ENCODE measurements at places on chromosomes 7 and 10.

- H3K4me1 ChIP-seq = peaks cover 26% of the 10 kb centered on the region
- H3K27ac ChIP-seq = no peak overlapping the region
- no peak overlapping the region for H3K4me3 ChIP-seq
- H3K36me3 ChIP-seq = peaks cover 45% of the 10 kb centered on the region
- no peak for DNase-seq
Measured at GRCh38 chr7:101927389-101927788, 110.0 kb downstream of the CUX1 start.

- peaks cover 7% of the 10 kb centered on the region for H3K27me3 ChIP-seq
- H3K4me1 ChIP-seq = peaks cover 42% of the 10 kb centered on the region
- no peaks in the 10 kb centered on the region for H3K36me3 ChIP-seq
- H3K27ac ChIP-seq = no peak overlapping the region
Measured at GRCh38 chr7:150356265-150356897, 12.2 kb upstream of the REPIN1 start.

- H3K27me3 ChIP-seq = peaks cover 66% of the 10 kb centered on the region
- no peak overlapping the region for H3K4me3 ChIP-seq
- no peaks in the 10 kb centered on the region for H3K36me3 ChIP-seq
- H3K27ac ChIP-seq = no peak overlapping the region
- no peak for DNase-seq
- H3K4me1 ChIP-seq = peaks cover 12% of the 10 kb centered on the region
Measured at GRCh38 chr10:97774811-97775294, 3.1 kb upstream of the SFRP5 start.

DNA sequence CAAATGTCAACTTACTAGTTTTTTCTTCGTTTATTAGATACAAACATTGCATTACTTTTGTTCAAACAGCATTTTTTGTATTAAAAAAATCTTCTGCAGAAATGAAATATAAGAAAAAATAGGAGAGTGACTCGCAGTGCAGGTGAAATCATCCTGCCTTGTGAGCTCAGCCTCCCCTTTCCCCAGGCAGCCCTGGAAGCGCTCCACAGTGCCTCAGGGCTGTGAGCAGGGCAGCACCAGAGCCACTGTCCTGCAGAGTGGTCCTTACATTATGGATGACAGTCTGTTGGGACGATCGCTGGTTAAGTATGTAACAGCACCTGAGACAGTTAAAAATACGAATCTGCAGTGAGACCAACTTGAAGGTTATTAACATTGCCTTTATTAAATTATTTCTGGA lies 695.4 kb upstream of the POM121L12 start:
- H3K27ac ChIP-seq = no peak overlapping the region
- no peak overlapping the region for H3K4me3 ChIP-seq
- H3K36me3 ChIP-seq = no peaks in the 10 kb centered on the region
- no peaks in the 10 kb centered on the region for H3K4me1 ChIP-seq
- no peaks in the 10 kb centered on the region for H3K27me3 ChIP-seq

- peaks cover 10% of the 10 kb centered on the region for H3K27me3 ChIP-seq
- no peaks in the 10 kb centered on the region for H3K36me3 ChIP-seq
- H3K4me3 ChIP-seq = no peak overlapping the region
- DNase-seq = no peak
Measured at GRCh38 chr10:75038335-75038734, 73.1 kb upstream of the SAMD8 start.

DNA sequence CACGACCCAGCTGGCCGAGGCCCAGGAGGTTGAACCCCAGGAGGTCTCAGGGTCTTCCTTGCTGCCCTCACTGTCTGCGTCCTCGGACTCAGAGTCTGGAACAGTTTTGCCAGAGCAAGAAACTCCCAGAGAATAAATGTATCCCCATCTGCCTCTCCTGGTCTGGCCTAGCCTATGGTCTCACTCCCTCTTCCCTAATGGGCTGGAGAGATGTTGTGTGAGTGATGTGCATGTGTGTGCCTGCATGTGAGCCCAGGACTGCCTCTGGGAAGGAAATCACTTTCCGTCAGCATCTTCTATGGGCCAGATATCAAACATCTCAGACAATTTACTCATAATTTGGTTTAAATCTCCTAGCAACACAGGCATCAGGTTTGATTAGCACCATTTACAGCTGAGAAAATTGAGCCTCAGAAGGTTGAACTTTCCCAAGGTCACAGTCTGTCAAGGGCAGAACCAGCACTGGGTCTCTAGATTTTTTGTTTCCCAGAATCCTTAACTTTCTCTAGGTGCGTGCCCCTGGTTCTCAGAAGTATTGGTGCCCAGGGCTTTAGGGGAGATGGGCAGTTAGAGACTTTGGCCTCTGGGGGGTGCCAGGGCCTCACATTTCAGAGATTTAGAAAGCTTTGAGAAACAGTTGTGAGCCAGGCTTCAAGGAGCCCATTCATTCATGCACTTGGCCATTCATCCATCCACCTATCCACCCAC lies 4.9 kb downstream of the TMEM270 start:
- H3K36me3 ChIP-seq = no peaks in the 10 kb centered on the region
- no peak overlapping the region for H3K4me3 ChIP-seq
- peak; percentile 45 for DNase-seq
- peaks cover 31% of the 10 kb centered on the region for H3K27me3 ChIP-seq
- no peak overlapping the region for H3K27ac ChIP-seq

DNA sequence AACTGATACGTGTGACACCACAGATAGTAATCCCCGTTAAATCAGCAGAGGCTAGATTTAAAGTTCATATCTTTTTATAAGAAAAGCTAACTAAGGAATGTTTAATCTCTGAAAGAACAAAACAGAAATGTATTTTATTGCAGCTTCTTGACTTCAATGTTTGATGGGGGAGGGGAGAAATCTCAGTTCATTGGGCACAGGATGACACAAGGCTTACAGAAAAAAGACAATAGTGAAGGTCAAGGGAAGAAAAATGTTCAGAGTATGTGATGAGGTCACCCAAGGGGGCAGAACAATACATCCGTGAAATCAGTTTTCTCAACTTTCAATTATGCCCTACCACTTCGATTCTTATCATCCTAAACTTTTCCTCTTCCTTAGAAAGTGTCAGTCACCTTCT lies 102.9 kb downstream of the ELAPOR2 start:
- H3K4me1 ChIP-seq = peaks cover 5% of the 10 kb centered on the region
- no peak for DNase-seq
- no peaks in the 10 kb centered on the region for H3K27me3 ChIP-seq

DNA sequence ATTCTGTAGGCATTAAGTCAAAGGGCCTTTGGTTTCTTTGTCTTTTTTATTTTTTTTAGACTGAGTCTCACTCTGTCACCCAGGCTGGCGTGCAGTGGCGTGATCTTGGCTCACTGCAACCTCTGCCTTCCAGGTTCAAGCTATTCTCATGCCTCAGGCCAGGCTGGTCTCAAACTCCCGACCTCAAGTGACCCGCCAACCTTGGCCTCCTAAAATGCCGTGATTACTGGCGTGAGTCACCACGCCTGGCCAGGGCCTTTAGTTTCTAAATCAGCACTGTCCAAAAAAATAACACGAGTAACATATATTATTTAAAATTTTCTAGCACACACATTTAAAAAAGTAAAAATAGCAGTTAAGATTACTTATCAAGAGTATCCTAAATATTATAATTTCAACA lies 11.1 kb upstream of the ACSL5 start:
- H3K4me3 ChIP-seq = no peak overlapping the region
- no peak overlapping the region for H3K27ac ChIP-seq
- H3K4me1 ChIP-seq = peaks cover 28% of the 10 kb centered on the region
- no peaks in the 10 kb centered on the region for H3K36me3 ChIP-seq
- DNase-seq = no peak

DNA sequence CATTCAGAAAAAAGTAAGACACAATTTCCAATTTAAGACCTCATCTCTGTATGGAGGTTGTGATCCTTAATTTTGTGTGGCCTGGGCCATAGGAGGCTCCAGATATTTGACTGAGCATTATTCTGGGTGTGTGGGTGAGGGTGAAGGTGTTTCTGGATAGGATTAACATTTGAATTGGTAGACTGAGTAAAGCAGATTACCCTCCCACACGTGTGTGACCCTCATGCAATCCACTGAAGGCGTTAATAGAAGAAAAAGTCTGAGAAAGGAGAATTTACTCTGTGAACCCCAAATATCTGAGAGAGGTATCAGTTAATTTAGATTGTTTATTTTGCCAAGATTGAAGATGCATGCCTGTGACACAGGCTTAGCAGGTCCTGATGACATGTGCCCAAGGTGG lies 328.0 kb upstream of the POT1 start:
- H3K27me3 ChIP-seq = peaks cover 2% of the 10 kb centered on the region
- DNase-seq = no peak
- H3K4me1 ChIP-seq = peaks cover 14% of the 10 kb centered on the region
- H3K4me3 ChIP-seq = no peak overlapping the region

DNA sequence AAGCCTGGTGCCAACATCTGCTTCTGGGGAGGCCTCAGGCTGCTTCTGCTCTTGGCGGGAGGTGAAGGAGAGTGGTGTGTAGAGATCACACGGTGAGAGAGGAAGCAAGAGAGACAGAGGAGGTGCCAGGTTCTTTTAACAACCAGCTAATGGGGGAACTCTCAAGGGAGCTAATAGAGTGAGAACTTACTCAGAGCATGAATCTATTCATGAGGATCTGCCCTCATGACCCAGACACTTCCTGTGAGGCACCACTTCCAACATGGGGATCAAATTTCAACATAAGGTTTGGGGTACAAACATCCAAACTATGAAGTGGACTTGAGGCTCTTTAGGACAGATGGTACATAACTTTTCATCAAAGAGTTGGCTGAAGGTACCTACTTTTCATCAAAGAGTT lies 5.1 kb upstream of the ZNF32 start:
- peaks cover 36% of the 10 kb centered on the region for H3K4me1 ChIP-seq
- DNase-seq = no peak
- peaks cover 6% of the 10 kb centered on the region for H3K27me3 ChIP-seq
- peaks cover 9% of the 10 kb centered on the region for H3K36me3 ChIP-seq

DNA sequence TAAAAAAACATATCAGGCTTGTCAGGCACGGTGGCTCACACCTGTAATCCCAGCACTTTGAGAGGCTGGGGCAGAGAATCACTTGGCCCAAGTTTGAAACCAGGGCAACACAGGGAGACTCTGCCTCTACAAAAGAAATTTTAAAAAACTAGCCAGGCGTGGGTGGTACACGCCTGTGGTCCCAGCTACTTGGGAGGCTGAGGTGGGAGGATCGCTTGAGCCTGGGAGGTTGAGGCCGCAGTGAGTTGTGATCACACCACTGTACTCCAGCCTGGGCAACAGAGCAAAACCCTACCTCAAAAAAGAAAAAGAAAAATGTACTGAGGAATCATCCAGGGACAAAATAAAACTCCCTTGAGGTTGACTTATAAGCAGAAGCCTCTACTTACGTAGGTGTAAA lies 149.9 kb upstream of the KLF14 start:
- no peak for DNase-seq
- H3K27me3 ChIP-seq = peaks cover 10% of the 10 kb centered on the region
- peaks cover 41% of the 10 kb centered on the region for H3K4me1 ChIP-seq
- no peak overlapping the region for H3K27ac ChIP-seq
- H3K4me3 ChIP-seq = no peak overlapping the region

GRCh38 chr10:71354776-71355175 lies 35.7 kb downstream of the SLC29A3 start:
- H3K27me3 ChIP-seq = peaks cover 11% of the 10 kb centered on the region
- no peak overlapping the region for H3K4me3 ChIP-seq
- H3K4me1 ChIP-seq = peaks cover 19% of the 10 kb centered on the region
- DNase-seq = no peak
- H3K36me3 ChIP-seq = peaks cover 6% of the 10 kb centered on the region

- no peaks in the 10 kb centered on the region for H3K36me3 ChIP-seq
- H3K27me3 ChIP-seq = no peaks in the 10 kb centered on the region
- peaks cover 4% of the 10 kb centered on the region for H3K4me1 ChIP-seq
- no peak overlapping the region for H3K27ac ChIP-seq
- DNase-seq = no peak
Measured at GRCh38 chr7:28142650-28143049, 37.9 kb downstream of the JAZF1 start.

- peaks cover 18% of the 10 kb centered on the region for H3K4me1 ChIP-seq
- H3K36me3 ChIP-seq = peaks cover 10% of the 10 kb centered on the region
- no peak overlapping the region for H3K27ac ChIP-seq
- DNase-seq = no peak
- H3K4me3 ChIP-seq = no peak overlapping the region
- no peaks in the 10 kb centered on the region for H3K27me3 ChIP-seq
Measured at GRCh38 chr7:98125759-98126158, 19.1 kb downstream of the LMTK2 start.

GRCh38 chr7:135575296-135575695 lies 17.6 kb downstream of the NUP205 start:
- H3K4me1 ChIP-seq = no peaks in the 10 kb centered on the region
- H3K4me3 ChIP-seq = no peak overlapping the region
- H3K36me3 ChIP-seq = peaks cover 79% of the 10 kb centered on the region
- H3K27ac ChIP-seq = peak overlapping the region; percentile 44
- DNase-seq = no peak

- H3K36me3 ChIP-seq = peaks cover 5% of the 10 kb centered on the region
- no peak overlapping the region for H3K27ac ChIP-seq
- no peaks in the 10 kb centered on the region for H3K27me3 ChIP-seq
- H3K4me1 ChIP-seq = no peaks in the 10 kb centered on the region
Measured at GRCh38 chr7:12764458-12764891, 77.0 kb downstream of the ARL4A start.

DNA sequence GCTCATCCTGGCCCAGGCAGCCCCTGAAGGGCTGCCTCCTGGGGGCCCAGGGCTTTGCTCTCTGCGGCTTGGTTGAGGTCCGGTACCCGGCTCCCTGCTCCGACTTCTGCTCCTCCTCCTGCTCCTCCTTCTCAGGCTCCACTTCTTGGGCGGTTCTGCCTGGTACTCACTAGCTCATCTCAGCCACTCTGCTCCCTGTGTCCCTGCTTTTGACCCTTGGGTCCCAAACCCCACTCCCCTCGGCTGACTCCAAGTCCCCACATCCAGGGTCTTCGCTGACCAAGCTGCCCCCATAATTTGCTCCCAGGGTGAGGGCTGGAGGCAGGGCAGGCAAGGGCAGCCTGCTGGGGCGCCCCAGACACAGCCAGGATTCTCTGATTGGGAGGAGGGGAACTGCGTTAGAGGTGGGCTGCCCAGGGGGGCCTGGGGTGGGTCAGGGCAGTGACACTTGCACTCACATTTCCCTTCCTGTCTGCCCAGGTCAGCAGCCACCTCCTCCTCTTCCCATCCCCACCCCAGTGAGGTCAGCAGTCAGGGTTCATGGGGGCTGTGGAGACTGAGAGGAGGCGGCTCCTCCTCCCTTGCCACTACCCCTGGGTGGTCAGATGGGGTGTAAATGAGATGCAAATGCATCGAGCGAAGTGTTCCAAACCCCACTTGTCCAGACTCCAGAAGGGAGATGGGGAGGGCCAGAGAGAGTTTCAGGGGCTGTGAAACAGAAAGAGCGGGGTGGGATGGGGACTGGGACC lies 2.2 kb downstream of the SMARCD3 start:
- H3K27ac ChIP-seq = no peak overlapping the region
- H3K4me1 ChIP-seq = peaks cover 65% of the 10 kb centered on the region
- H3K4me3 ChIP-seq = peak overlapping the region; percentile 77
- H3K36me3 ChIP-seq = no peaks in the 10 kb centered on the region
- peaks cover 14% of the 10 kb centered on the region for H3K27me3 ChIP-seq

GRCh38 chr7:128450409-128450808 lies 5.3 kb upstream of the HILPDA start:
- H3K4me3 ChIP-seq = no peak overlapping the region
- H3K36me3 ChIP-seq = no peaks in the 10 kb centered on the region
- DNase-seq = no peak

DNA sequence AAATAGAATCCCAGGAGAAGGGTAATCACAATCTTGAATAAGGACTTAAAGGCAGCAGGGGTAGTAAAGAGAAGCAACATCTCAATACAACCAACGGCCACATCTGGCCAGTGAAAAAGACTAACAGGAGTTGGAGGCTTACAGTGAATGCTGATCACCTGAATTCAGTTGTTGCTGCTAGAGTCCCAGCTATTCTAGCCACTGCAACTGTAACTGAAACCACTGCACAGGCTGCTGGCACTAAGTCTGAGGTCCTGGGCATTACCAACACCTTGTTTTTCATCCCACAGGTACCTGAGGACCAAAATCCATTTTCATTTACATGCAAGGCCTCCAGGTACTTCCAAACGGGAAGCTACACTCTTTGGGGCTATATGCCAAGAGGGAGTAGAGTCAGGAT lies 44.4 kb downstream of the TPK1 start:
- H3K4me1 ChIP-seq = no peaks in the 10 kb centered on the region
- no peaks in the 10 kb centered on the region for H3K27me3 ChIP-seq
- H3K4me3 ChIP-seq = no peak overlapping the region
- H3K27ac ChIP-seq = no peak overlapping the region

All from nephron progenitor cell (in vitro differentiated cells).